Stimulated activated effector memory CD8-positive, alpha-beta T cell treated with anti-CD3 and anti-CD28 coated beads, Interleukin-12 subunit alpha, Interleukin-12 subunit beta, amount 100 ng/mL, for 72 hours (primary cell): ENCODE measurements at places on chromosomes 7 and 10.

DNA sequence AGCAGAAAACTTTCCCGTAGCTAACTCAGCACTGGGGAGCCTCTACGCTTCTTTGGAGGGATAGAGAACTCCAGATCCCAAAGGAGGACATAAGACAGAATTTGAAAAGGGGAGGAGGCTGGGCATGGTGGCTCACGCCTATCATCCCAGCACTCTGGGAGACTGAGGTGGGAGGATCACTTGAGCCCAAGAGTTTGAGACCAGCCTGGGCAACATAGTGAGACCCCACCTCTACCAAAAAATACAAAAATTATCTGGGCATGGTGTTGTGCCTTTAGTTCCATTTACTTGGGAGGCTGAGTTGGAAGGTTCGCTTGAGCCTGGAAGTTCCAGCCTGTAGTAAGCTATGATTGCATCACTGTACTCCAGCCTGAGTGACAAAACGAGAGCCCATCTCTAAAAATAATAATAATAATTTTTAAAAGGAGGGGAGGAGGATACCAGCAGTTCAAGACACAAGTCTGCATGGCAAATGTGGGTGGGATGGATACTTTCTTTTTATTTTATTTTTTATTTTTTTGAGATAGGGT lies 165.9 kb upstream of the SH2B2 start:
- DNase-seq, result no peak

- DNase-seq, result no peak
Measured at GRCh38 chr7:131057015-131057793, 270.5 kb upstream of the MKLN1 start.

DNA sequence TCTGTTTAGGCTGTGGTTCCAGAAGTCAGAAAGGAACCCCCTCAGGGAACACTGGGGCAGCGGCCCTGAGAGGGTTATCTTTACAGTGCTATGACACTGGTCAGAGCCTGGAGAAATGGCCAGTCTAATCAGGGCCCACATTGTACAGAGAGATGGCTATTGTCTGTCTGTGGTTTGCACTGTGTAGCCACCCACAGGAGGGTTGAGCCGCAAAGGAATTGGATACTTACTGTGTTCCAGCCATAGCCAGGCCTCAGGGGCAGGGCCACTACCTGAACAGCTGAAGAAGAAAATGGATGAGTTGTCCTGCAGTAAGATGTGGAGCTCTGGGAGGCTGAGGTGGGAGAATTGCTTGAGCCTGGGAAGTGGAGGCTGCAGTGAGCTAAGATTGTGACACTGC lies 47.5 kb upstream of the PODXL start:
- no peak for DNase-seq

- no peak for DNase-seq
Measured at GRCh38 chr10:114905450-114905849, 32.5 kb upstream of the TRUB1 start.

GRCh38 chr10:52609071-52609470 lies 163.5 kb downstream of the MBL2 start:
- no peak for DNase-seq

DNA sequence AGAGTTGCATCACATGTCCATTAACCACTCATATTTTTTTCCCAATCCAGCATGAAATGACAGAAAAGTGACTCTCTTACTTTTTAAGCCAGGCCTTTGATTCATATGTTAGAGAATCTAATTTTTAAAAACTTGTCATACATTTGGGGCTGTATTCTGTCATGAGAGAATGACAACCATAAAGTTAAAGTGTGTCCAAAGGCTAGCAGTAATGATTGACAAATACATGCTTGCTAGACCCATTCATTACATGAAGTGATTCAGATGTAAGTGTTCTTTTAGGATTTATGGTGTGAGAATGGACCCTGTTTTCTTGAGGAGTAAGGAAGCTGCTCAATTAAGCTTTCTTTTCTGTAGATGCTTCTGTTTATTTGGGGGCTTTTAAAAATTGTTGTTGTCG lies 75.4 kb downstream of the CSTF2T start:
- DNase-seq, result no peak

DNA sequence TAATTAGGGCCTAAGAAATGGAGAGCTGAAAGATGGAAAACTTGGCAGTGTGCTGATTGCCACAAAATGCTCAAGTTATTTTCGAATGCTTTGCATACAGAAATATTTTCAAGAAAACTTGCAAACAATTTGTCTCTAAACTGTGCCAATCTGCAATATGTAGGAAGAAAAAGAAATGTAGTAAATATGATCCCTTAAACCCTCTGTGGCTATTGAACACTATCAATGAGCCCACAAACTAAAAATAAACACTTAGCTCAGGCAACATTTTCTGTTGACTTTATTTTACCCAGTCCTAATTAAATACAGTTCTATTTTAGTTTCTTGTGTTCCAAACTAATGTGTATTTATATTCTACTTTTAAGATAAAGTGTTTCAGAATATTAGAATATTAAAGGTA lies 342.1 kb downstream of the SEMA3D start:
- DNase-seq, result no peak

GRCh38 chr7:110153222-110153621 lies 937.7 kb upstream of the LRRN3 start:
- no peak for DNase-seq

- DNase-seq, result no peak
Measured at GRCh38 chr7:152733286-152733934, 26.1 kb upstream of the ACTR3B start.

- DNase-seq, result no peak
Measured at GRCh38 chr10:118007773-118008172, 39.0 kb downstream of the RAB11FIP2 start.

- DNase-seq, result no peak
Measured at GRCh38 chr7:113128031-113128430, 9.7 kb upstream of the SMIM30 start.

DNA sequence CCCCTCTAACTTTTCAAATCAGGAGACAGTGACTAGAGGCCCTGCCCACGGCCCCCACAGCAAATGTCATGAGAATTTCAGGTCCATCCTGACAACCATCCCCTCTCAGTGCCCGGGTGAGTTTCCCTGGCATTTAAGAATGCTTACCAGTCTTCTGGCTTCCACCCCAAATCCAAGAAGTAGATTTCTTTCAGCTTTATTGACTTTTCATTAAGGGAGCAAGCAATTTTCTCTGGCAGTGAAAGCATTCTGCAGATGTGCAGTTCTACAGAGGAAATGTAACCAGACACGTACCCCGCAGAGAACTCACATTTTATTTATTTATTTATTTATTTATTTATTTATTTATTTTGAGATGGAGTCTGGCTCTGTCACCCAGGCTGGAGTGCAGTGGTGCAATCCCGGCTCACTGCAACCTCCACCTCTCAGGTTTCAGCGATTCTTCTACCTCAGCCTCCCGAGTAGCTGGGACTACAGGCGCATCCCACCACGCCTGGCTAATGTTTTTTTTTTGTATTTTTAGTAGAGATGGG lies 120.9 kb upstream of the KCTD7 start:
- DNase-seq, result no peak

- no peak for DNase-seq
Measured at GRCh38 chr10:24915304-24915703, 37.1 kb downstream of the PRTFDC1 start.

DNA sequence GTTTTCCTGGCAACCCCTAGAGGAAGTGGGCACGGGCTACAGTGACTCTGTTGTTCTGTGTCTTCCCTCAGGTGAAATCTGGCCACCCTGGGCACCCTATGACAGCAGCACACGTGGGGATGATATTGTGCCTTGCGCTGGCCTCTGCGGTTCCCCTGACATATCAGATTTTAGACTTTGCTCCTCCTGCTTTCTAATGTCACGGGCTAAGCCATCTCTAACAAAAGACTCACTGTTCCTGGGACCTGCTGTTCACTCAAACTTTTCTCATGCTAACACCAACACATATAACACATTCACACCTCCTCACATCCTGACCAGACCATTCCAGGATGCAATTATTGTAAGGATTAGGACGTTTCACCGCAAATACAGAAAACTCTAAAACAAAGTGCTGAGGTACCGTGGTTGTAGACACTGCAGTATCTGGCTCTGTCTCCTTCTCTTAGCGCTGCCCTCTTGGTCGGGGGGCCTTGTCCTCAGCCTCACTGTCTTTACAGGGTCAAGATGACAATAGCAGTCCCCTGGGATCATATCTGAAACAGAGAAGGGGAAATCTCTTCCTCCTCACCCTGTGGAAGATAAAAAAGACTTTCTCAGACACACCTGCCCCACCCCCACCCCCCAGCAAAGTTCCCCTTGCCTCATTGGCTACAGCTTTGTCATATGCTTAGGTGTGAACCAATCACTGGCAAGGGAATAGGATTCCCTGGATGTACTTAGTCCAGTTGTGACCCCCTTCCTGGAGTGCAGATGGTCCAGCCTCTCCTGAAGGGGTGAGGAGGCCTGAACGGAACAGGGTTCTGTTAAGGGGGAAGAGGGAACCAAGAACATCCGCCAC lies 14.1 kb downstream of the CHN2 start:
- no peak for DNase-seq

DNA sequence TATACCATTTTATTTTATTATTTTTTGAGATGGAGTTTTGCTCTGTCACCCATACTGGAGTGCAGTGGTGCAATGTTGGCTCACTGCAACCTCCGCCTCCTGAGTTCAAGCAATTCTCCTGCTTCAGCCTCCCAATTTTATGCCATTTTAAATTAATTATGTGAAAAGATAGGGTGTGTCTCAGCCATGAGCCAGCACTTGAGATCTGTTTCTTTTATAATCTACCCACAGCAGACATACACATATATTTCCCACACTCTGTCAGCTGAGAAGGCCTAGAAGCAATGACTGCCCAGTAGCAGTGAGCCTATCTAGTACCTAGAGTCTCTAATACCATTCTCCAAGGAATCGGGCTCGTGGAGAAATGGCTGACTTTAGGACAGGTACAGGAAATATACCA lies 70.5 kb downstream of the ADAM12 start:
- no peak for DNase-seq

- no peak for DNase-seq
Measured at GRCh38 chr7:154984601-154985188, 18.2 kb downstream of the PAXIP1 start.

DNA sequence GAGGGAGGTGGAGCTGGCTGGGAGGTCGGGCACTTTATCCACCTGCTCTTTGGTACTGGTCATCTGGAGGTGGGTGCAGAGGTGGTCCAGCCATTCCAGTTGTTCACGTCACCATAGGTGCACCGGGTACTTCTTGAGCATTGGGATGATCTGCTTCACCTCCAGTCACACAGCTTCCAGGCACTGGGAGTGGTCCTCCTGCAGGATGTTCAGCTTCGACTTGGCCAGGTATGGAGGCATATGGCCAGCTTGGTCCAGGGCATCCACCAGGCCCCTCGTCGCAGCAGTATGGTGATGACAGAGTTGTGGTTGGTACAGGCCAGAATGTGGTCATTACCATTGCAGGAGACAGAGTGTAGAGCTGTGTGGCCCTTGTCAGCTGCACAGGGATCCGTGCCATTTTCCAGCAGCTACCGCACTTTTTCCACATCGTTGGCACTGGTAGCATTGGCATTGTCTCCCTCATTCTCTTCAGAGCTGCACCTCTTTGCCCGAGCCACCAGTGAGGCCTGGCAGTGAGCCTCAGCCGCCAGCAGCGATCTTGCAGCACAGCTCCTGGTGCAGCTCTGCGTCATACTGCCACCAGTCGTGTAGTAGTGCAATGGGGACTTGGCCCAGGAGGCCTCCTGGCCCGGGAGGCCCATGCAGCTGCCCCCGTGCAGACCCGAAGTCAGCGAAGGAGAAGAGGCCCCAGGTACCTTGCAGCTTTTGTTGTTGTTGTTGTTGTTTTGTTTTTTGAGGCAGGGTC lies 150.9 kb downstream of the ZNF22 start:
- DNase-seq, result no peak

GRCh38 chr10:82310839-82311238 lies 435.8 kb downstream of the NRG3 start:
- DNase-seq, result no peak
